ENCODE measurements at places on chromosomes 12 and 14. TPM values are rescaled to one million over a fixed set of nuclear protein-coding genes. Genes with fewer than 3 reads are reported as not detected.
A peak's percentile ranks its signal among the peaks of the same experiment; 100 is the strongest.

DNA sequence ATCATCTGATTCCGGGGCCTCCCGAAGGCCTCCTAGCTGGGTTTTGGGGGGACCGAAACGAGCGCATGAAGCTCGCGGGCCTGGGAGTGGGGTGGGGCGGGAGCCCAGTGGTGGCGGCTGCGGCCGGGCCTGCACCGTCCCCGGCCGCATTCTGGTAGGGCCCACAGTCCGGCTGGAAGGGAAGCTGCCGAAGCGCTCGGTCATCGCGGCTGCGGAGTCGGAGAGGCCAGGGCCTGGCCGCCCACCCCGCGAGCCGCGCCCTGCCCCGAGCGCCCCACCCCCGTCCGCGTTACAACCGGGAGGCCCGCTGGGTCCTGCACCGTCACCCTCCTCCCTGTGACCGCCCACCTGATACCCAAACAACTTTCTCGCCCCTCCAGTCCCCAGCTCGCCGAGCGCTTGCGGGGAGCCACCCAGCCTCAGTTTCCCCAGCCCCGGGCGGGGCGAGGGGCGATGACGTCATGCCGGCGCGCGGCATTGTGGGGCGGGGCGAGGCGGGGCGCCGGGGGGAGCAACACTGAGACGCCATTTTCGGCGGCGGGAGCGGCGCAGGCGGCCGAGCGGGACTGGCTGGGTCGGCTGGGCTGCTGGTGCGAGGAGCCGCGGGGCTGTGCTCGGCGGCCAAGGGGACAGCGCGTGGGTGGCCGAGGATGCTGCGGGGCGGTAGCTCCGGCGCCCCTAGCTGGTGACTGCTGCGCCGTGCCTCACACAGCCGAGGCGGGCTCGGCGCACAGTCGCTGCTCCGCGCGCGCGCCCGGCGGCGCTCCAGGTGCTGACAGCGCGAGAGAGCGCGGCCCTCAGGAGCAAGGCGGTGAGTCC is at the start of gene KLC1:
TSS of gene KLC1 (plus strand) at position 528 of the 819 bp plus-strand sequence. CDS start 25,354 bp downstream, outside the sequence.
- DNase-seq = peak; percentile 87

DNA sequence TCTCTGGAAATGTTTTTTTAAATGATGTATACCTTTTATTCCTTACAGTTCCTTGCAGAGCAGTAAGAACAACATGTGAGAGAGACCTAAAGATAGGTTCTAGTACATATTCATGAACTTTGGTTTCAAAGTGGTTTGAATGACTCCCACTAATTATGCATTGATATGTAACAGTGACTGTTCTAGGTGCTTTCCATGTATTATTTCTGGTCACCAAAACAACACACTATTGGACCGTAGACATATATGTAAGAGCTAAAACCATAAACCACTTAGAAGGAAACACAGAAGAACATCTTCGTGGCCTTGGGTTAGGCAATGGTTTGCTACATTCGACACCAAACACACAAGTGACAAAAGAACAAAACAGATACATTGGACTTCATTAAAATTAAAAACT is 37.9 kb downstream of the SOX5 start:
- DNase-seq = no peak

DNA sequence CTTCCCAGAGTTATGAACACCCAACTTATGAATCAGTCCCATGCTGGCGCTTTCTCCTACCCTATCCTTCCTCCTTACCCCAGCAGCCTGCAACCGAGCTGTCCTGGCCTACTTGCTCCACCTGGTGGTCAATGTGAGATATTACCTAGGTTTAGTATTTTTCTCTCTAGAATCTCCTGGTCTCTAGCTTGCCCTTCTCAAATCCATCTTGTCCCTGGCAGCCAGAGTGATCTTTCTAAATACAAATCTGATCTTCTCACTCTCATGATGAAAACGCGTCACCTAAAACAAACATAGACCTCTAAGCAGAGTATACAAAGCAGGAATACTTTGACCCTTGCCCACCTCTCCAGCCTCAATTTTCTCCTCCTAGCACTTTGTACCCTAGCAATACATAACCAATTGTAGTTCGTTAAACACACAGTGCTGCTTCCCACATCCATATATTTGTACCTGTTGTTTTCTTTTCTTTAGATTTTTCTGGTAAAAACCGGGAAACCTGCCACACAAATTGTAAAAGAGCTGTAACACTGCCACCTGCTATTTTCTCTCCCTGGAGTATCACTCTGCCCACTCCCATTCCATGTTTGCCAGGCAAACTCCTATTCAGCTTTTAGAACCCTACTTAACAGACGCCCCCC is 20.0 kb upstream of the TCP11L2 start:
- peak; percentile 63 for DNase-seq

DNA sequence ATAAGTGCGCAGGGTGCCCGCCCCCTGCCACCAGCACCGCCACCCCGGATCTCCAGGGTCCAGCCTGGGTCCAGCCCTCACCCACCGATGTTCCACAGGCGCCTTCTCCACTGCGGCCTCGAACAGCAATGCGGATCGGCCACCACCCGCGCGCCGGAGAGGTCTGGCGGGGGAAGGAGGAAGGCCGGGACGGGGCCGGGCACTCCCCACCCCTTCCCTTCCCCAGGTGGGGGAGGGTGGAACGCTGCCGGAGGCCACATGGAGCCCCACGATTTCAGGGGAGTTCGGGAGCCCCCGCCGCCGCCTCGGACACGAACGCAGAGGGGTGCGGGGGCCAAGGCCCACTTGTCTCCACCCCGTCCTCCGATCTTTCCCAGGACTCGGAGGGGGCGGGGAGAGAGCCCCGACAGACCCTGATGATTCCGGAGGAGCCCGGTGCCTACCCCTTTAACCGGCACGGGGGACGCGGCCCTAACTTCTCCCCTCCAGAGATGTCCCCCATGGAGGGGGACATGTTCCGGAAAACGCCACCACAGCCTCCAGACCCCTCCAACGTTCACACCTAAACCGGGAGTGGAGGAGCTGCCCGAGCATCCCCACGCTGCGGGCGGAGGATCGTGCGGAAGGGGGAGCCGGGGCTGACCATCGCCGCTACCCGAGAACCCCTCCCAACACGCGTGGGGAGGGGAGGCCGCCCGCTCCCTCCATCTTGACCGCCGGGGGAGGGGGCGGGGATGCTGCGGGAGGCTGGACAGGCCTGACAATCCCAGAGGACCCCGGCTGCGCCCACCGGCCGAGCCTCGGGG is 1.1 kb downstream of the ATXN2 start:
- peak; percentile 74 for DNase-seq

- DNase-seq = no peak
Observed at GRCh38 chr12:6791931-6792520, 2.7 kb downstream of the CD4 start.

GRCh38 chr14:59753512-59753911 is 117.1 kb downstream of the RTN1 start:
- DNase-seq = no peak

DNA sequence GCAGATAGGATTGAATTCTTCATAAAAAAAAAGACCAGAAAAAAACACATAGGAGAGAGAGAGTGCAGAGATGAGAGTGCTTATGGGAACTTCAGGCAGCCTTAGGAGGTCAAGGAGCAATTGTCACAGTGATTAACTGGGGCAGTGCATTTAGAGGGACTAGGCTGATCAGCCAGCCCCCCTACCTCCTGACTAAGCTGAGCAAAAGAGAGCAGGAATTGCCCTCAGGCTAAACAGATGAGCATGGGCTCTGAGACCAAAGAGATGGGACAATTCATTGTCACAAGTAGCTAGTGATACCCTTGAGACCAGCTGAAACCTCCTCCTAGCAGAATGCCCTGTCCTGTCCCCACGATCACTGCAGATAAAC is 124.0 kb downstream of the BTG1 start:
- DNase-seq = no peak

DNA sequence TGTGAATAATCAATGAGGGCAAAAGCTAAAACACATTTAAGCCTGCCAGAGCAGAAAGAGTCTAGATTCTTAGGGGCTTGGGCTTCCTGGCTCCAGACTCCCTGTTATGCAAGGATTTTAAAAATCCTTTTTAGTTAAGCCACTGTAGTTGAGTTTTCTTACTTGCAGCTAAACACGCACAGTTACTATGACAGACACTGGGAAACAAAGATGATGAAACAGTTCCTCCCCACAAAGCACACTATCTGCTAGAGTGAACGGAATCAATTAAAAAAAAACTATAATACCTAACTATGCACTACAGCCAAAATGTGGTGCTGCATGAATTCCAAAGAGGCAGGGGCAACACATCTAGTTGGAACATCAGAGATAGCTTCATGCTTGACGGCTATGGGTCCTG is 28.2 kb downstream of the RPS6KA5 start:
- DNase-seq = no peak

DNA sequence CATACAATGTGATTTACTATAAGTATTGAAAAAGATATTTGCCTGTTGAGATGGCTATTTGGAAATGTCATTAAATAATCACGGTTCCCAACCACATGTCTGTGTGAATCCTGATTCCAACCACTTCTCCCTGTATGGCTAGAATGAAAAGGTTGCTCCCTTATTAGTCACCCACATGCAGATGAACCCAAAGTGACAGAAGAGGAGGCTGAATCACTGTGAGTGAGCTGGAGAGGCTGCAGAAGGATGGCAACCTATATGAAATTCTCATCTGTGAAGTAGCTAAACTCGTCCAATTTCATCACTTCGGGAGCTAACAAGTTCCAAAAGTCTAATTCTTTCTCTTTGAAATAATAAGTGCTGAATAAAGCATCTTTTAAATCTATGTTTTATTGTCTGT is 300.5 kb downstream of the PRKD1 start:
- DNase-seq = no peak

DNA sequence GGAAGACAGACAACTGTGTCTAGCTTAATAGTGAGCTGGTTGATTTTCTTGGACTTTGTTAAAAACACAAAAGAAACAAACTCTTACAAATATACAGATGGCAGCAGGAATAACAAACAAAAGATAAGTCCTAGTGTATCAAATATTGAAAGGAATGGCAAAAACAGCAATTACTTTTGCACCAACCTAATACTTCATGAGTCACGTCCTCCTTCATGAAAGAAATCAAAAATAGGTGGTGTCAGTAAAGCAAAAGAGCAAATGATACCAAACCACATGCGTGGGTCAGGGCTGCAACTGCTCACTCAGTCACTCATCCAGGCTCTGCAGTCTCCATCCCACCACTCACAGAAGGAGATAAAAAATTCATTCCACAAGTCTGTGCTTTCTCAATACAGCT is 11.8 kb downstream of the ATG14 start:
- no peak for DNase-seq

GRCh38 chr12:99093166-99093565 is 448.1 kb downstream of the APAF1 start:
- no peak for DNase-seq

DNA sequence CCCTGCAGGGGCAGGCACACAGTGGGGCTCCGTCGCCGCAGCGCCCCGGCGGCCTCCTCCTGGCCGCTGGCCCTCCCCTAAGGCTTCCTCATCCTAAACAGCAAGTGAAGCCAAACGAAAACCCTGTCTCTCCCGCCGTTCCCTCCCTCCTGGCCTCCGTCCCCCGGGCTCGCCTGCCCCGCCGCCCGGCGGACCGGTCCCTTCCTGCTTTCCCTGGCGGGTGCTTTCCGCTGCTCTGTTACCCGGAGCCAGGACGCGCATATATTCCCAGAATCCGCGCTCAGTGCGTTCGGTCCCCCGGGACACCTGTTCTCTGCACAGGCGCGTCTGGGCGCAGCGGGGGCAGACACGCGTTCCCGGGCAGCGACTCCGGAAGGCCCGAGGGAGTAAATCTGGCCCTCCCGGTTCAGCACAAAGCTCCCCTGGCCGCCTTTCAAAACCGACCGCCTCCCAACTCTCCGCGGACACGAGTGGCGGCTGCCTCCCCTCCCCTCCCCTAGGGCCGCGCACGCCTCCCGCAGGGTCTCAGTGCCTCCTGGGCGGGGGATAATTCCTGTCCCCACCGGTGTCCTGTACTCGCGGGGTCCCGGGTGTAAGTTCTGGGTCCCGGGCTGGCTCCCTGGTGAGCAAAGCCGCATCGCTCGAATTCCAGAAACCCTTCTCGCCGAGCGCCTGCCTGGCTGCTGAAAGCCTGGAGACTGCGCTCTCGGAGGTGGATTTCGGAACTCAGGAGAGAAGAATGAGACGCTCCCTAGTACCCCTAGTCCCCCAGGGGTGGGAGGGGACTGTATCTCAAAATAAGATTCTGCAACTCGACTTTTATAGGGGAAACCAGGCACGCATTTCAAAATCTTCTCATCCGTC is 21.4 kb upstream of the CEP170B start:
- no peak for DNase-seq

DNA sequence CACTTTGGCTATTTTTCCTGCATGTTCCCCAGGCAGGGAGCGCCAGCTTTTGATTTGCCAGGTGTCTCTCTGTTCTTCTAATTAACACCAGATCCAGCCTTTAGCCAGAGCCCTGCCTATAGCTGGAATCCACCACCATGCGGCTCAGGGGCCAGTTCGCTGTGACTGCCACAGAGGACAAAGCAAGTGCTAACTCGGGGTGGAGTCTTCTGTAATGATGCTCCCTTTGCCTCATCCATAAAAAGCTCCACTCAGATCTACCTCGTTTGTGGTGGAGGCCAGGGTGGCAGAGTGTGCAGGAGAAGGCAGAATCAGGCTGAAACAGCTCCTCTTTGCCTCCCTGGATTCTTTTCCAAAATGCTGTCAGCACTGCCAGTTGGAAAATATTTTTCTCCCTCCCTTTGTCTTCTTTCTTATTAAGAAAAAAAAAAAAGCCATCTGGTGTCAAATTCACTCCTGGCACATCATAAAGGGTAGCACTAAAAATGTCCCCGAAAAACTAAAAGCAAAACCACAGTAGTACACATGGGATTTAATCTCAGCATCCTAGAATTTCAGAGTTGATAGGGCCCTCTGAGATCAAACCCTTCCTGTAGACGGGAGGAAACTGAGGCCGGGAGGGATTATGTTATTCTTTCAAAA is 18.0 kb upstream of the CTDSP2 start:
- no peak for DNase-seq

DNA sequence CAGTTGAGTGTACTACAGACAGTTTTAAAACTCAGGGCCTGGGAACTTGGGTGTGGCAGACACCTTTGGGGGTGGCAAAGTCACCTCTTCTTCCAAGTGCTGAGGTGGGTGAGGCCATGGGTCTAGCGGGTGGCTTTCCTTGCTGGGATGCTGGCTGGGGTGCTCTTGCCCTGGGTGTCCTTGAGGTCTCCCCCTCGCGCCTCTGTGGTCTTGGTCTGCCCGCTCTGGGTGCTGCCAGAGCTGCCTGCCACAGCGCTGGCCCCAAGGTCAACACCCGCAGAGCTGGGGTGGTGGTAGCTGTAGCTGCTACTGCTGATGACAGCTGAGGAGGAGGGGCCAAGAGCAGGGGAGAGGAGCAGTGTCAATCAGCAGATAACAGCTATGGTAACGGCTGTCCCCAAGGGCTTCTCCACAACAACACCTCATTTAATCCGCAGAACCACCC is 6.8 kb downstream of the KRT74 start:
- DNase-seq = no peak

The COPZ1 gene
- total RNA-seq = 129 TPM

The CEBPE gene
- total RNA-seq = 0.32 TPM

The FGF23 gene
- not detected for total RNA-seq

The OVCH1 gene
- total RNA-seq = 3.2 TPM

The SRSF9 gene
- 115 TPM for total RNA-seq

The JPH4 gene
- 5.1 TPM for total RNA-seq

The ANKRD33 gene
- total RNA-seq = not detected

The NGB gene
- total RNA-seq = not detected

The GPR84 gene
- 0.65 TPM for total RNA-seq
